ENCODE measurements at places on chromosomes 3 and 15.

DNA sequence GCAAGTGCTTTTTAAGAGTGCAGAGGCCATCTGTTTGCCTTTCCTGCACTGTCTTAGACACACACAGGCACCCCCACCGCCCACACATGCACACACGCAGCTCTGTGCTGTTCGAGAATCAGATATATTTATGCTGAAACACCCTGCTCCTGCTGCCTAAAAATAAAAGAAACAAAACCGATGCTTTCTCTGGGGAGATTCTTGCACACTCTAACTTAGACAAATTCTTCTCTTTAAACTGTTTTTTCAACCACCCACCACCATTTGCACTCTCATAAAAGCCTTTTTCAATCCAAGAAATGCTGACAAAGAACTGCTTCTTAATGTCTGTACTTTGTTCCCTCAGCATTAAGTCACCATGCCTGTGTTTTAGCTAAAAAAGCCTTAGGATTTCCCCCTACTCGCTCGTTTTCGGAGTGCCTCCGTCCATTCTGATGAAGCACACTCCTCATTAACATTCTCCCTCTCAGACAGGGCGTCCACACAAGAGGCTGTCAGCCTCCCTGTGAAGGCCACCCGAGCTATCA is 26.2 kb downstream of the SLC12A8 start:
- no peaks in the 10 kb centered on the region for H3K27me3 ChIP-seq
- H3K27ac ChIP-seq, result peak overlapping the region; percentile 19
- no peak for DNase-seq
- peaks cover 30% of the 10 kb centered on the region for H3K36me3 ChIP-seq
- peaks cover 31% of the 10 kb centered on the region for H3K4me1 ChIP-seq
- no peak overlapping the region for H3K4me3 ChIP-seq

GRCh38 chr15:85407421-85408269 is 27.2 kb downstream of the AKAP13 start:
- no peak for DNase-seq
- no peak overlapping the region for H3K4me3 ChIP-seq
- no peaks in the 10 kb centered on the region for H3K27me3 ChIP-seq
- no peaks in the 10 kb centered on the region for H3K36me3 ChIP-seq

GRCh38 chr3:194875581-194876402 is 190.1 kb downstream of the FAM43A start:
- H3K36me3 ChIP-seq, result no peaks in the 10 kb centered on the region
- peaks cover 29% of the 10 kb centered on the region for H3K4me1 ChIP-seq
- peaks cover 10% of the 10 kb centered on the region for H3K27me3 ChIP-seq
- no peak overlapping the region for H3K4me3 ChIP-seq
- no peak for DNase-seq
- no peak overlapping the region for H3K27ac ChIP-seq

- H3K4me3 ChIP-seq, result no peak overlapping the region
- H3K4me1 ChIP-seq, result peaks cover 5% of the 10 kb centered on the region
- DNase-seq, result no peak
- H3K36me3 ChIP-seq, result 0 out of 2 replicates have a peak, but pooled peaks cover under 1% of the 10 kb centered on the region
- no peaks in the 10 kb centered on the region for H3K27me3 ChIP-seq
These were observed 19.4 kb upstream of the PTX3 start for GRCh38 chr3:157417247-157417646.

- no peak overlapping the region for H3K4me3 ChIP-seq
- H3K27ac ChIP-seq, result no peak overlapping the region
- H3K36me3 ChIP-seq, result peaks cover 4% of the 10 kb centered on the region
- no peak for DNase-seq
- H3K4me1 ChIP-seq, result no peaks in the 10 kb centered on the region
These were observed 22.3 kb downstream of the RPLP1 start for GRCh38 chr15:69474846-69475455.

DNA sequence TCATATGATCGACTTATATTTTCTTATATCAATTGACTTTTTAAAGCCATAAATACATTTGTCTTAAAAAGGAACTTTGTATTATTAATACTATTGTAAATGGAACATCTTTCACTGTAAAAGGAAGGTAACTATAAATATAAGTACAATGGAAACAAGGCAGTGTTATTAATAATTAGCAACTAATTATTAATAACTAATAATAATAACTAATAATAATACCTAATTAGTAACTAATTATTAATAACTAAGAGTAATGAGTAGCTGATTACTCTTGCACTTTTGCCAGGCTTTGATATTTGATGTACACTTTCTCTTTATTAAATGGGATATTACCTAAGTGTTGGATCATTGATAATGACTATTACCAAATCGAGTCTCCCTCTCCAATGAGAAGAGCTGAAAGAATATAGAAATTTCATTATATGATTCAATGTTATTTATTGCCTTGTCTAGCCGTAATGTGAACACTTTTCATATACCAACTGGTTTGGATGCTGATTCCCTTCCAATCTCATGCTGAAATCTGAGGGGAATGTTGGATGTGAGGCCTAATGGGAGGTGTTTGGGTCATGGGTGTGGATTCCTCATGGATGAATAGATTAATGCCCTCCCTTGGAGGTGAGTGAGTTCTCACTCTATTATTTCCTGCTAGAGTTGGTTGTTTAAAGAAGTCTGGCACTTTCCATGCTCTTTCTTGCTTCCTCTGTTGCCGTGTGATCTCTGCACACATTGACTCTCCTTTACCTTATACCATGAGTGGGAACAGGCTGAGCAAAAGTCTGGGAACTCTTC is 202.1 kb upstream of the ZBTB20 start:
- H3K27ac ChIP-seq, result no peak overlapping the region
- peaks cover 13% of the 10 kb centered on the region for H3K36me3 ChIP-seq
- no peaks in the 10 kb centered on the region for H3K27me3 ChIP-seq
- H3K4me1 ChIP-seq, result peaks cover 38% of the 10 kb centered on the region

GRCh38 chr15:35293353-35294130 is 208.4 kb upstream of the NANOGP8 start:
- H3K4me1 ChIP-seq, result peaks cover 19% of the 10 kb centered on the region
- H3K4me3 ChIP-seq, result no peak overlapping the region
- H3K27ac ChIP-seq, result no peak overlapping the region

DNA sequence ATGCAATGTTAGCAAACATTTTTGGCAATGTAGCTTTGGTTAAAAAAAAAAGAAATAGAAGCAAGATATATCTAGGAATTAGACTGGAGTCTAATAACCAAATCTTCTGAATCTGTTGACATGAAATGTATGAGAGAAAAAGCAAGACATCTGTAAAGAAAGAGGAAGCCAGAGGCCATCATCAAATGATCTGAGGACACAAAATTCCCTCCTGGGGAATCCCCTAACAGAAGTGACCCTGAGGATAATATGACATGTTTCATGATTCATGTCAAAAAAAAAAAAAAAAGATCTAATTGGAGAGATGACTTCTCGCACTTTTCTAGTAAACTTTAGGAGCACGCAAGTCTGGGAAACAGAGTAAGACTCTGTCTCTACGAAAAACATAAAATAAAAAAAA is 70.9 kb downstream of the IMPG2 start:
- no peaks in the 10 kb centered on the region for H3K27me3 ChIP-seq
- H3K4me3 ChIP-seq, result no peak overlapping the region
- peaks cover 25% of the 10 kb centered on the region for H3K4me1 ChIP-seq
- no peak overlapping the region for H3K27ac ChIP-seq
- no peaks in the 10 kb centered on the region for H3K36me3 ChIP-seq
- DNase-seq, result no peak

GRCh38 chr3:132016061-132017041 is 18.5 kb downstream of the CPNE4 start:
- no peaks in the 10 kb centered on the region for H3K36me3 ChIP-seq
- H3K4me3 ChIP-seq, result no peak overlapping the region
- H3K4me1 ChIP-seq, result peaks cover 9% of the 10 kb centered on the region
- H3K27ac ChIP-seq, result no peak overlapping the region

DNA sequence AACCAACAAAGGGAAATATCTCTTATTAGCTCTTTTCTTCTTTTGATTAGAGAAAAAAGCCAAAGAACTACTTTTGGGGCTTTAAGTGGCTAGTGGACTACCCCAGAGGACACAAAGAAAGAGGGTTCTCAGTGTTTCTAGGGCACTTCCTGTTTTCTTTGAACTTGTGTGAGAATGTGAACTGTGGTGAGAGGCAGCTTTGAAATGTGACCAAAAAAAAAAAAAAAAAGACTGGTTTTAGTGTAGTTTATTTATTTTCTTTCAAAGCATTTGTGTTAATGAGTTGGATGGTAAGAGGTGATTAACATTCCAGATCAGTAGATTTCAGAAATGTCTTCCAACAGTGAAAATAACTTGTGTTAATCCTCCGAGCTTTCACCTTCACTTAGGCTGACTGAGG is 32.4 kb downstream of the SELENOT start:
- H3K36me3 ChIP-seq, result peaks cover 2% of the 10 kb centered on the region
- H3K4me3 ChIP-seq, result no peak overlapping the region

DNA sequence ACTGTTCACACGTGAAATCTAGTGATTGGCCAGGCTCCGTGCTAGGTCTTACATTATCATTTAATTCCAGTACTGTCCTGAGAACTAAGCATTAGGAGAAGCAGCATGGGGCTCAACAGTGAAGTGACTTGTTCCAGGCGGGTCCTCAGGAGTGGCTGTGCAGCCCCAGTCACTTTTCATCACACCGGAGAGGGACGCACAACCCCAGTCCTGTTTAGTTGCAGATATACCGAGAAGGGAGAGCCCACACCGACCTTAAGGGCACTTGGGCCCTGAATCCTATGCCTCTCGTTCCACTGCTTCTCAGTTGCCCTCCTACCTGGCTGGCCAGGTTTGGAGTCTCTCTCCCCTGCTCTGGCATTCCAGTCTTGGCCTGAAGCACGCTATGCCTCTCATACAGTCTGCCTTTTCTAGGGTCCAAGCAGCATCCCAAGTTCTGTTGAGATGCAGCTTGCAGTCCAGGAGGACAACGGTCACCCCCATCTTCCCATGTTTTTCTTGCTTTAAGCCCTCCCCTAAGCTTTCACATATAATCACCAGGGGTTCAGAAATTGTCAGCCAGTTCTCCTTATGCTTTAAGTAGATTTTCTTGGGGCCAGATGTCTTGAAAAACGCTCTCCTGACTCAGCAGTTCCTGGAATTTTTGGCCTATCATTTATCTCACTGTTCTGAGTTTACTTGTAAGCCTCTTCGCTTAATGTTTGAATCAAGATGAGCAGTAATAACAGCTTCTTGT is 10.1 kb downstream of the FAM131A start:
- H3K27ac ChIP-seq, result peak overlapping the region; percentile 31
- H3K4me3 ChIP-seq, result no peak overlapping the region
- peaks cover 11% of the 10 kb centered on the region for H3K36me3 ChIP-seq

GRCh38 chr3:53597136-53597915 is 102.9 kb downstream of the CACNA1D start:
- no peak overlapping the region for H3K4me3 ChIP-seq
- 0 out of 2 replicates have a peak, but pooled peaks cover 4% of the 10 kb centered on the region for H3K4me1 ChIP-seq
- no peaks in the 10 kb centered on the region for H3K27me3 ChIP-seq
- no peak overlapping the region for H3K27ac ChIP-seq
- H3K36me3 ChIP-seq, result no peaks in the 10 kb centered on the region

DNA sequence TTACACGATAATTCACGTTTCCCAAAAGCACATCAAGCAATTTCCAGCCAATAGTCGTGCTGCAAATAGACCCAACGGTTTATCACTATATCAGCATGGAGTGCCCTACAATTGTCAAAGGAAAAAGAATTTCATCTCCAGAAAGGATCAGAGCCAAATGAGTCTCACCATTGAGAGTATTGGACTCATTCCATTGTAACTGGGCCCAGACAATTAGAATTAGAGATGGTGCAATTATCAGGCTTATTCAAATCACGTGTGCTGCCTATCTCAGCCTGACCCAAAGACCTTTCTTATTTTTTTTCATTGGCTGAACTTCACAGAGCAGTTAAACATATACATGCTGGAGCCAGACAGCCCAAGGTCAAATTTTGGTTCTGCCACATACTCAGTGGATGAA is 87.0 kb upstream of the LRTM1 start:
- no peak overlapping the region for H3K4me3 ChIP-seq
- DNase-seq, result no peak
- no peaks in the 10 kb centered on the region for H3K36me3 ChIP-seq
- H3K27me3 ChIP-seq, result no peaks in the 10 kb centered on the region
- peaks cover 15% of the 10 kb centered on the region for H3K4me1 ChIP-seq
- no peak overlapping the region for H3K27ac ChIP-seq

- no peaks in the 10 kb centered on the region for H3K36me3 ChIP-seq
- H3K27ac ChIP-seq, result peak overlapping the region; percentile 51
- H3K4me1 ChIP-seq, result no peaks in the 10 kb centered on the region
- no peaks in the 10 kb centered on the region for H3K27me3 ChIP-seq
These were observed 33.2 kb downstream of the HOMER2 start for GRCh38 chr15:82919231-82919886.

GRCh38 chr3:154254527-154254926 is 69.8 kb downstream of the DHX36 start:
- peaks cover 16% of the 10 kb centered on the region for H3K4me1 ChIP-seq
- DNase-seq, result no peak
- H3K4me3 ChIP-seq, result no peak overlapping the region
- no peak overlapping the region for H3K27ac ChIP-seq

DNA sequence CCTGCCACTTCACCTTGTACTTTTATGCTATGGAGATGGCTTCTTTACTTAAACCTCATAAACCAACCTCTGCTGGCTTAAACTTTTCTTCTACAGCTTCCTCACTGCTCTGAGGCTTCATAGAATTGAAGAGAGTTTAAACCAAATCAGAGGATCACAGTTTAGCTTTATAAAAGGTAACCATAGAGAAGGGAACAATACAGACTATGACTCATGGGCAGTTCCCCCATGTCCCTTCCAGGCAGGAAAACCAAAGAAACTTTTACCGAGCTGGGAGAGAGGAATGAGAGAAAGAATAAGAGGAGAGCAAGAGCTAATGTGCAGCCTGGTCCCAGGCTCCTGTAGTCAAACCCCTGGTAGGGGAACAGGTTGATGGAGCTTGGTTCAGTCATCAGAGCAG is 53.9 kb upstream of the NEDD4 start:
- H3K4me1 ChIP-seq, result peaks cover 13% of the 10 kb centered on the region
- no peaks in the 10 kb centered on the region for H3K36me3 ChIP-seq
- H3K4me3 ChIP-seq, result no peak overlapping the region
- H3K27ac ChIP-seq, result no peak overlapping the region
- H3K27me3 ChIP-seq, result no peaks in the 10 kb centered on the region
- DNase-seq, result no peak

DNA sequence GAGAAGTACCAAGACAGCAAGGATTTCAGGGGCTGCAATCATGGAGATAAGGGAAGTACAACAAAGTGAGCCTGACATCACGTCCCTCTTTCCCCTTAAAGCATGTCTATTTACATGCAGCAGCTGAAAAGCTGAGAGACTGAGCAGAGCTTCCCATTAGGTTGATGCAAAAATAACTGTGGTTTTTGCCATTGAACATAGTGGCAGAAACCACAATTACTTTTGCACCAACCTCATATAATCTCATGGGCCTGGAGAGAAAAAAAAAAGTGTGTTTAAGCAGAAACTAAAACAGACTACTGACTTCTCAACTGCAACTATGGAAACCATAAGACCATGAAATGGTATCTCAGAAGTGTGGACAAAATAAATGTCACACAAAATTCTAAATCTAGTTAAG is 48.3 kb downstream of the CCDC12 start:
- no peak overlapping the region for H3K27ac ChIP-seq
- H3K27me3 ChIP-seq, result no peaks in the 10 kb centered on the region
- H3K36me3 ChIP-seq, result peaks cover 14% of the 10 kb centered on the region
- H3K4me3 ChIP-seq, result no peak overlapping the region
- no peak for DNase-seq
- H3K4me1 ChIP-seq, result peaks cover 14% of the 10 kb centered on the region

GRCh38 chr15:27934782-27935181 is 164.3 kb downstream of the OCA2 start:
- no peak overlapping the region for H3K27ac ChIP-seq
- peaks cover 13% of the 10 kb centered on the region for H3K4me1 ChIP-seq
- H3K27me3 ChIP-seq, result peaks cover 4% of the 10 kb centered on the region
- H3K4me3 ChIP-seq, result no peak overlapping the region
- DNase-seq, result no peak

- H3K4me1 ChIP-seq, result peaks cover 34% of the 10 kb centered on the region
- 0 out of 2 replicates have a peak overlapping the region, but pooled peaks have one; percentile 4 for H3K27ac ChIP-seq
- H3K36me3 ChIP-seq, result no peaks in the 10 kb centered on the region
- no peaks in the 10 kb centered on the region for H3K27me3 ChIP-seq
- no peak overlapping the region for H3K4me3 ChIP-seq
These were observed 682.6 kb downstream of the ROBO1 start for GRCh38 chr3:79085171-79085570.
